CD4-positive, alpha-beta T cell treated with Interleukin-15 for 4 hours (primary cell): ENCODE measurements at places on chromosomes 7 and 10.
A peak's percentile ranks its signal among the peaks of the same experiment; 100 is the strongest.

DNA sequence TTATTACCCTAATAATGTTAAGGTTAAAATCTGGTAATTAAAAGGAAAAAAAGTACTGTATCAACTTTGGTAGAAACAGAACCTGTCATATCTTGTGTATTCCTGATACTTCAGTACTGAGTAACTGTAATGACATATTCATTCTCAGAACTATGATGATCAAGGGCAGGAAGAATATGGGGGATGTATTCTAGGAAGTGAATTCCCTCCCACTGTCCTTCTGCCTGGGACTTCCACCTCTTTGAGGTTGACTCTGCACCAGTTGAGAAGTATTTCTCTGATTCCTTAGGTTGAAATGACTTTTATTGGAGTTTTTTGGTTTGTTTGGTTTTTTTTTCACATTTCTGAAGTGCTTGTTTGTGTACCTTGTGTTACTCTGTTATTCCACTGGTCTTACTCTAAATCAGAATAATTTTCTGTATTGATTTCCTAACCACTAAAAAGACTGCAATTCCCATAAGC, 36.9 kb downstream of the WASL start:
- DNase-seq: peak; percentile 47

DNA sequence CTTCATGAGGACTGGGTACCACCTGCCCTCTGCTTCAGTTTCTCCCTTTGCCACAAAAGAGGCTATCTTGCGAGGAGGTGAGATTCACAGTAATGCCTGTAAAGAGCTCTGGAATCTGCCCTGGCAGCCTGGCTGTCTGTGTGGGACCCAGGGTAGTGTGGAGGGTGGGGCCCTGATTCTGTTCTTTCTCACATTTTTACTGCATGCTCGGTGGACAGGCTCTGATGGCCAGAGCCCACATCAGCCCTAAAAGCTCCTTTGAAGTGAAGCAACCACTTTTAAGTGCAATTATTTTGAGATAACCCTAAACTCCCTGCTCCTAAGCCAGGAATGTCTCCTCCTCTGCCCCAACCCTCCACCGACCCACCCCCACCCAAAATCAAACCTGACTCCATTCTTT, 92.1 kb upstream of the PODXL start:
- no peak for DNase-seq

DNA sequence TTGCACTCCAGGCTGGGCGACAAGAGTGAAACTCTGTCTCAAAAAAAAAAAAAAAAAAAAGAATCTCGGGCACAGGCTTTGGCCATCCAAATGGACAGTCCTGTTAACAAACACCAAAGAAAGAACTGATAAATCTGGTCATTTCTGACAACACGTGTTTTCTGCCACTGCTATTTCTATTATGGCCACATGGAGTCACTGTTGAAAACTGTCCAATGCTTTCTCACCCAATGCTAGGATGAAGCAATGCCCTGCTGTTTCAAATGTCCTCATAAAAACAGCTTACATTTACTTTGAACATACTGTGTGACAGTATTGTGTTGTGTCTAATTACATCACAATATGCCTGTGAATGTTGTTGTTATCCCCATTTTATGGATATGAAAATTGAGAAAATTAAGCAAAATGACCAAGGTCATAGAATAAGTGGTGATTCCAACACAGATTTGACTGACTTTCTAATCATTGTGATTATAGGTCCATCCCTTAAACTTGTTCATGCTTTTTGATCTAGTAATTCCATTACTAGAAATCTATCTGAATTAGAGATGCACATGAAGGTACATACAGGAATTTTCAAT, 19.9 kb upstream of the MAP3K8 start:
- peak; percentile 64 for DNase-seq

DNA sequence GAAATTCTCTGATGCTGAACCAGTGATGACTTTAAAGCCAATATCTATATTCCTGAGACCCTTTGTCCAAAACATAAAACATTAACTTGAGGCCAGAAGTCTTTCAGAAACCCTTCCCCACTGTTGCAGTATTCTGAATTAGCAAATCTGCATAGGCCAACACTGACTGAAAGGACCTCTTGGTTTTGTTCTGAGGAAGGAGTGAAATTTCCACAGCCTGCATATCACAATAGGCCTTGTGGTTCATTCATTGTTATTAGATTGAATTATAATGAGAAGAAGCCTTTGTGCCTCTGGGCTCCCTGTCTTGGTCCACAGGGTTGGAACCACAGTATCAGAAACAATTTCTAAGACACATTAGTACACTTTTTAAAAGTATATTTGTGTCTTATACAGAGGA, 90.3 kb downstream of the CCNY start:
- DNase-seq: no peak
